ENCODE measurements at places on chromosomes 5 and 9.

DNA sequence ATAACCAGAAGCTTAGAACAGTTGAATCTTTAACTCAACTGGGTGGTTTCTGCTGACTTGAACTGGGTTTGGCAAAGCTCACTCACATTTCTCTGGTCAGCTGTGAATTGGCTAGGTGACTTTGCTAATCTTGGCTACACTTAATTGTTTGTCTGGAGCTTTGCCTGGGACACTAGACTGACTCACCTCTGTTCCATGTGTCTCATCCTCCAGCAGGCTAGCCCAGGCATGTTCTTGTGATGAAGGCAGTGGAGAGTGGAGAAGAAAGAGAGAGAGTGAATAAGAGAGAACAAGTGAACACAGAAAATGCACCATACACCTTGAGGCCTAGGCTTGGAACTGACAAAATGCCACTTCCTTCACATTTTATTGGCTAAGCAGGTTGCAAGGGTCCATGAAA, 32.6 kb downstream of the SPATA31D1 start:
- DNase-seq = no peak

DNA sequence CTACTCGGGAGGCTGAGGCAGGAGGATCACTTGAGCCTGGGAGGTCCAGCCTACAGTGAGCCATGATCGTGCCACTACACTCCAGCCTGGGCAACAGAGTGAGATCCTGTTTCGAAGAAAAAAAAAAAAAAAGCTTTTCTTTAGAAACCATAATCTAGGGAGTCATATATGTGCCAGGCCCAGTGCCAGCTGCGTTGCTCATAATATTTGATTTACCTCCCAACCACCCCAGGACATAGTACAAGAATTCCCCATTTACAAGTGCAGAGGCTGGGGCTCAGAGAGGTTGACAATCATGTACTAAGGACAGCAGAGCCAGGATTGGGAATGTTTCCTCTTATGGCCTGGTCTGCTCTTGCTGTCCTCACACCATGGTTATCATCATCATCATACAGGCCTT, 25.1 kb upstream of the TRIM14 start:
- DNase-seq = no peak

GRCh38 chr5:53052499-53052898, 57.1 kb downstream of the MOCS2 start:
- DNase-seq = no peak

- DNase-seq = no peak
Observed at GRCh38 chr5:91712718-91713117, 329.6 kb upstream of the ARRDC3 start.

- DNase-seq = no peak
Observed at GRCh38 chr9:127506814-127507750, 55.8 kb downstream of the LRSAM1 start.

- DNase-seq = no peak
Observed at GRCh38 chr5:132008163-132008473, 3.3 kb downstream of the ACSL6 start.

DNA sequence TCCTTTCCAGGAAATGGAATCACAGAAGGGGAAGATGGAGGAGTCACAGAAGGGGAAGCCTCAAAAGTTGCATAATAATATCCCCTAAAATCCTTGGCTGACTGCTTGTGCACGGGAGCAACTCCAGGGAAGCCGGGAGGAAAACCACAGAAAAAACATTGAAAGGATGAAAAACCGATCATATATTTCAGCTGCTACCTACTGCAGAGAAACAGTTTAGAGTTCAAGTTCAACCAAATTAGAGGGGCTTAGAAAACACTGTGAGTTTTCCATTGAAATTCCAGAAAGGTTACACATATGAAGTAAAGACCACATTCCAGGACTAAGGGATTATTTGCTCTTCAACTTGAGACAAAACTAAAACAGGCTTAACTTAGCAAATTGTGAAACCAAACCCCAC, 37.6 kb upstream of the MTAP start:
- no peak for DNase-seq
